ENCODE measurements at places on chromosomes 3 and 15.

GRCh38 chr15:81105545-81105944 is 28.5 kb upstream of the CFAP161 start:
- no peak for DNase-seq

DNA sequence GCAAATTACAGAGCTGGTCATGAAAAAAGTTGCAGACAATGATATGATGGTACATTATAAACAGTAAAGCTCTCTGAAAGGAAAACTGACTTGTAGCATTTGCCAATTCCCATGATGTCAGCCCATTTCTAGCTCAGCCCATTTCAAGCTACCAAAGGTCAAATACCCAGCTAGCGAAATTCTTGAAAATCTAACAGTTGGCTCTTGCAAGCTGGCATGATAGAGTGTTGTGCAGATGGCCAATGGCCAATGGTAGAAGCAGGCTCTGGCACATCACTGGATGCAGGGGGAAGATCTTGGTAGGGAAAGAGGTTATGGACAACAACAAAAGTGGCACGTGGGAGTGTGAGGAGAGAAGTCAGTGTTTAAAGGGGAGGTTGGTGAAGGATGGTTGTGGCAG is 36.7 kb downstream of the RASGRF1 start:
- DNase-seq, result no peak

- peak; percentile 67 for DNase-seq
These were observed 1.4 kb upstream of the RAD18 start for GRCh38 chr3:8964436-8965370.

GRCh38 chr15:70166506-70167087 is 68.9 kb upstream of the TLE3 start:
- DNase-seq, result no peak

DNA sequence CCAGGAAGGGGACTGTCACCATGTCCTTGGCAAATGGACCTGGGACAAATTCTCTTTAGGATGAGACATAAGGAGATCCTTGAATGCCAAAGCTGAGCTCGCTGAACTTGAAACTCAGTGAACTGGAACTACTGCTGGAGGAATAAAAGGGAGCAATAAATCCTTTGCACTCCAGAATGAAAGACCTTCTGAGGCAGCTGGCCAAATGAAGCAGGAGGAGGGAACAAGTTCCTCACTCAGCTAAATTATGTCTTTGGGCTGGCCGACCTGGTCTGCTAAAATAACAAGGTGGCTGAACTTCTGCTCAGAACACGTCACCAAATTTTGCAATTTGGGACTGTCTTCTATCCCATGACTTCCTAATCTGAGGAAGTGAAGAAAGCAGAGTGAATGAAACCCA is 314.7 kb downstream of the LPP start:
- DNase-seq, result peak; percentile 54

DNA sequence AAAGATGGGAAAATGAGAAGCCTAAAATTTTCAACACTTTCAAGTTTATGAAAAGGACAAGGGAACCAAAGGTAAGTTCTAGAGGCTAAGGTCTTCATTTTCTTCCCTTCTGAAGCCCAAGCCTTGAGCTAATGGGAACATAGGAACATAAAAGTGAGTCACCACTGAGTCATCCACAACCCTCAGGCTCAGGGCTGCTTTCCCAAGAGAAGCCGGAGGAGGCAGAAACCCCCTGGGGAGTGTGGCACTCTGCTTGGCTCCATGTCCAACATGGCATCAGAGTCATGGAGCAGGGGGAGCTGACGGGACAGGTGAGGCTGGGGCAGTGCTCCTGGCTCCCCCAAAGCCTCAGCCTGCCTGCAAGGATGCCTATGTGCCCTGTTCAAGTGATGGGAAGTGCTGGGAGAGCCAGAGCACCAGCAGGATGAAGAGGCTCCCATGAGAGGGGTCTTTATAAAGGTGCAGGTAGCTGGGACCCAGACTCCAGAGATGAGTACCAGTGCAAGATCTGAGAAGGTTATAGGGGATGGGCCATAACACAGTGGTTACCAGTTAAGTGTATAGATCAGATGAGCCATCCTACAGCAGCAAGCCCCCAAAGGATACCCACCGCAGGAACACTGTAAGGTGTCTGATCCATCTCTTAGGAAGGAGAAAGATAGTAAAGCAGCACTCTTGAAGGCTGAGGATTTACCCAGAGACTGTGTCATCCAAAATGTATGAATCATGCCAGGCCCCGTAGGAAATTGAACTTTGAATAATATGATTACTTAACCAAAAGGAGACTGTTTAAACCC is 31.8 kb upstream of the RYR3 start:
- peak; percentile 72 for DNase-seq

DNA sequence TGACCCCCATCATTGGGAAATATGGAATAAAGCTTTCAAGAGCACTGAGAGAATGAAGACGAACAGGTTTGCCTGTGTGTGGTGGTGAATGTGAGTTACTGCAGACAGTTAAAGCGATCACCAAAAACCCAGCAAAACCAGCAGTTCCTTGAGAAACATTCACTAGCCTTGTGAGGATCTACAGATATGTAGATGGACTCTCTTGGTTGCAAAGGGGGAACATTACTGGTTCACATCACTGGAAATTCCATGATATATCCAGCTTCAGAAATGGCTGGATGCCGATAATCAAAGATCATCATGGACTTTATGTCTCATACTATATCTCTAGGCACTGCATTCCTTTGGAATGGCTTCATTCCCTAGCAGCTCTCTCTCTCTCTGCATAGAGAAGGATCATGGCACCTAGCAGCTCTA is 10.2 kb upstream of the HERC1 start:
- no peak for DNase-seq

GRCh38 chr3:150681057-150681456 is 22.7 kb downstream of the ERICH6 start:
- no peak for DNase-seq

GRCh38 chr15:75790631-75791336 is 52.5 kb upstream of the UBE2Q2 start:
- DNase-seq, result no peak

DNA sequence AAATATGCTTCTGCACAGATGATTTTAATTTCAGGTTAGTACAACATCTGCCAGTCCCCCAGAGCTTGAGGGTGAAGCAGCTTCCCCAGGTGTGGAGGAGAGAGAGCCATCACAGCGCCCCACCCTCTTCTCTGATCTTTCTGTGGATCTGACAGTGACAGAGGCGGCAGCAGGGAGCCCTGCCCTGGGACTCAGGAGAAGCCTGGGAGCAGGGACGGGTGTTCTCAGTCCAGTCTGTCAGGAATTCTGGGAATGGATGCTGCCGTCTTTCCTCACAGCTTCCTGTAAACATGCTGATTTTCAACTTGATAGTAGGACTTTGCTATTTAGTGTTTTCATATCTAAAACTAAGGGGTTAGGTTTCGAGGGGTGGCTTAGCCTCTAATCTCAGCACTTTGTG is 11.4 kb upstream of the RAB8B start:
- no peak for DNase-seq

DNA sequence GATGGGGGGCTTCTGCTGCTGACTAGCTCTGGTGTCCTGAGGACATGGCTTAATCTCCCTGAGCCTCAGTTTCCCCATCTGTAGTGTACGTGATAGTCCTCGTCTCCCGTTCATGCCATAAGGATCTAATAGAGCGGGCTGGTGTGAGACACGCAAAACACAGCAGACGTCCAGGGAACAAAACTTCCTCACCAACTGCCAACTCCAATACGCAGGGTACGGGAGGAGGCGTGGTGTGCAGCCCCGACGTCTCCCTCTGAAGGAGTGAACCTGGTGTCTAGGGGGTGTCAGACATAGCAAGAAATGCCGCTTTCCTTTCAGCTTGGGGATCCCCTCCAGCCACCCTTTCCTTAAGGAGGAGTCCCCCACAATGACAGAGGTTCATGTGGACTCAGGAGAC is 55.0 kb downstream of the SMAD6 start:
- no peak for DNase-seq

GRCh38 chr3:152825566-152825965 is 9.4 kb upstream of the P2RY1 start:
- DNase-seq, result no peak

DNA sequence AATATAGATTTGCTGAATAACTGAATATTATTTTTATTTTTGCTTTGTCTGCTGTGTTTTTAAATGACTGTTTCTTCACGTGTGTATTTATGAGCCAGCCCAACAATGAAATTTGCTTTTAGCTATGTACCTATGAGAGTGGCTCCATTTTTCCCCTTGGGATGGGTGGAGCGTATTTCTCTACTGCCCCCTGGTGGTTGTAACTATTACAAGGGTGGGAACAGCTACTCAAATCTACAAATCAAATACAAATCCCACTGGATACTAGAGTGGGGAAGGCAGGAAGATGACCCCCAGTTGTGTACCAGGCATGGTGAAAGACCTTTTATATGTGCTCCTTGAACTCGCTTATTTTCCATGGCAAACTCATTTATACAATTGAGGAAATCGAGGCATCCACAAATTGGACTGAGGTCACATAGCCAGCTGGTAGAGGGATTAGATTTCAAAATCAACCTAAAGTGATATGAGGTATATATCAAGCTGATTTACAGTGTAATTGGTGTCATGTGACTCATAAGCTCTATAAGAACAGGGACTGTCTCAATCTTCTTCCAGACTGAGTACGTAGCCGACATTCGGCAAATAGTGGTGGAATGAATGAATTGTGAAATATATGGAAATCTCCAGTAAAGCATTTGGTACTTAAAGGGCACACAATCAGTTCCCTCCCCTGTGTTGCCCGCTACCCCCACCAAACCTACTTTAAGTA is 69.5 kb upstream of the VEPH1 start:
- DNase-seq, result no peak

GRCh38 chr3:173249457-173249856 is 108.4 kb upstream of the SPATA16 start:
- DNase-seq, result no peak

DNA sequence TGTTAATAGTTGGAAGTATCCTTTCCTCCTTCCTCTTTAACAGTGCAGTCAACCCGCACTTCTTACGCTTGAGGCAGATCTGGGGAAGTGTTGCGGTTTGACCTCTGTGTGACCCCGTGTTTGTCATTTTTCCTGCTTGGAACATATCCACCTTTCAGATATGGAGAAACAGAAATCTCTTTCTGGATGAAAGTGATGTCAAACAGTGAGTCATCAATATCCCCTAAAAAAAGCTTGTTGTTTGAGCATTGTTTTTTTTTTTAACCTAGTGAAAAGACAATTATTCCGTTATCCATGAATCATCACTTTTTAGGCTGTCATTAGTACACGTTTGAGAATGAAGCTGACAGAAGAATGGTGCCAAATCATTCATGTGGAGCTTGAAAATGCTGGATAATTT is 293.7 kb downstream of the ARPP21 start:
- peak; percentile 68 for DNase-seq

- no peak for DNase-seq
These were observed 51.9 kb downstream of the KY start for GRCh38 chr3:134598763-134599545.

DNA sequence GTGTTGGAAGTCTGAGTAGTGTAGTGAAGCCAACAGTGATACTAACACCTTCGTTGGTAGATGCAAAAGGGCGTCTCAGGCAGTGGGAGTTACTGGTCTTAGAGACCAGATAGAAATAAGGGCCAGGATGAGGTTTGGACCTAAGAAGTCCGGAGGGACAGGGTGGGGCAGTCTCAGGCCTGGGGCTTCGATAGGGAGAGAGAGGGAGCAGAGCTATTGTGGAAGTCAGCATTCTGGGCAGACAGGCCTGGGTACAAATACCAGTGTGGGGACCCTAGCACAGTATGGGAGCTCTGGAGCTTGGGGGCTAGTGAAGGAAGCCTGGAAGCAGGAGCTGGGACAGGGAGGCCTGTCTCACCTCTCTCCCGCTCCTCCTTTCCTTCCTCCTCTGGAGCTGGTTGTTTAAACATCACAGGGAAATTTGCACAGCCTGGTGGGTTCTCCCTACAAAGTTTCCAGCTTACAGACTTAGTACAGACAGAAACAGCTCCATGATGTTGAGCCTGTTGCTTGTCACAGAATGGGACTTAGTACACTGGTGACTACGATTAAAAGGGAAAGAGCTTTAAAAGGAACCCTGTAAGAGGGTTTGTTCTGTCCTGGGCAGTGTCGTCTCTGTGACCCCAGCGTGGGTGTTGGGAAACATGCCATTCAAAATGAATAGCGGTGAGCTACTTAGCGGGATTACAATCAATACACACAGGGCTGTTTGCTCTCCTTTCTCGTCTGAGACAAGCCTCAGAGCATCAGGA is 76.4 kb upstream of the TNFAIP8L3 start:
- no peak for DNase-seq

- DNase-seq, result no peak
These were observed 98.8 kb upstream of the WNT5A start for GRCh38 chr3:55585856-55586255.

DNA sequence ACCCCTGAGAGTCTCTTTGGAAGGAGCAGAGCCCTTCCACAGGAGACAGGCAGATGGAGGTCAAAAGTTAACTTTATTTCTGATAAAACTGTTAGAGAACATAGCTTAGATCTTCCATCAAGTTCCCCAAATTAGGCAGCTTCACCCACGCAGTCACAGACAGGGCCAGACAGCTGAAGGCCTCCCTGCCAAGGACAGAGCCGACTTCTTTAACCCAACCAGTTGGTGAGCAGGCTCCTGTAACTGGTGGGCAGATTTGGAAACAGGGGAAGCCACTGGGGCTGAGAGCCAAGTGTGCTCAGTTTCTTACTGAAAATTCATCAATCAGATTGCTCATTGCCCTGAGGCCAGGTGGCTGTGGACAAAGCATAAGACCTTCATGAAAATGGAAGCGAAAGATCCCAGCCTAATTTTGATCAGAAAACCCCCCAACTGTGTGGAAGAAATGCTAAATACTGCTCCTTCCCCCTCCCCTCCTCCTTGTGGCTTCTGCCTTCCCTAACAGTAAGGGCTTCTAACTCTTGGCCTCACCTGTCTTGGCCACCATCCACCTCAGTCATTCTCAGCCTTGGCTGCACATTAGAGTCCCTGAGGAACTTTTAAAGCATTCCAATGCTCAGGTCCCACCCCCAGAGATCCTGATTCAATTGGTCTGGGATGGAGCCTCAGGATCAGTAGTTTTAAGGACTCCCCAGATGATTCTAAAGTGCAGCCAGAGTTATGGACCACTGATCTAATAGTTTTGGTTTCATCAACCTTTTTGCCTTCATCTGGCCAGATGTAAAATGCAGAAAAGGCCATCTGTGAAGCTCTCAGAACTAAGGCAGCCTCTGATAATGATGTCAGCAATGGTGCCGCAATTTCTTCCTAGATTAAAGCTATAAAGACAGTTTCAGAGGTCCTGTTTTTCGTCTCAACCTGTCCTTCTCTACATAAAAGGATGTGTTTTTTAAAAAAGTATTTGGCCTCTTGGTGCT is 11.5 kb downstream of the CLRN1 start:
- DNase-seq, result no peak

- DNase-seq, result peak; percentile 11
These were observed 223.9 kb upstream of the TPM1 start for GRCh38 chr15:62818691-62819090.

- no peak for DNase-seq
These were observed 30.4 kb downstream of the CDIN1 start for GRCh38 chr15:36609793-36610192.

- DNase-seq, result peak; percentile 37
These were observed 817 bp downstream of the CLK3 start for GRCh38 chr15:74616366-74616939.

- no peak for DNase-seq
These were observed 101.8 kb upstream of the AADACL2 start for GRCh38 chr3:151631946-151632345.

GRCh38 chr3:8413337-8413926 is 88.2 kb upstream of the LMCD1 start:
- DNase-seq, result no peak

- DNase-seq, result no peak
These were observed 92.5 kb downstream of the BDH1 start for GRCh38 chr3:197463279-197463678.

GRCh38 chr3:65761446-65762234 is 277.1 kb downstream of the MAGI1 start:
- DNase-seq, result no peak

Data from stromal cell of bone marrow (primary cell).